ENCODE measurements at places on chromosomes 5 and 9.

DNA sequence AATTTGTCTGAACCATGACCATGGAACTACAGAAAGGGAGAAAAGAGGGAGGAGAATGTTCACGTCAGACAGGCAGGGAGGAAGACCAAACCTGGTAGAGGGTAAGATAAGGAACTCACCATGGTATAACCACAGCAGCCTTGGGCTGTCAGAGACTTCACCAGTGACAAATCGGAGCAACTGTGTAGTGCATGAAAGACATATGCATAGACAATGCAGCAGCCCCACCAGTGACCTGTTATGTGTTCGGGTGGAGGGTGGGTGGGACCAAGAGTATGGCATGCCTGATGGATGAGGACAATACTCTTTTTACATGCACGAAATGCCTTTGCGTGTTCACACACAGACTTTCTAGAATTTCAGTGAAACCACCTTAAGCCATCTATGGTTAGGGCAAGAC lies 221.8 kb upstream of the RASEF start:
- DNase-seq = no peak

- no peak for DNase-seq
Measured at GRCh38 chr5:179128976-179129375, 68.8 kb downstream of the ZNF354C start.

DNA sequence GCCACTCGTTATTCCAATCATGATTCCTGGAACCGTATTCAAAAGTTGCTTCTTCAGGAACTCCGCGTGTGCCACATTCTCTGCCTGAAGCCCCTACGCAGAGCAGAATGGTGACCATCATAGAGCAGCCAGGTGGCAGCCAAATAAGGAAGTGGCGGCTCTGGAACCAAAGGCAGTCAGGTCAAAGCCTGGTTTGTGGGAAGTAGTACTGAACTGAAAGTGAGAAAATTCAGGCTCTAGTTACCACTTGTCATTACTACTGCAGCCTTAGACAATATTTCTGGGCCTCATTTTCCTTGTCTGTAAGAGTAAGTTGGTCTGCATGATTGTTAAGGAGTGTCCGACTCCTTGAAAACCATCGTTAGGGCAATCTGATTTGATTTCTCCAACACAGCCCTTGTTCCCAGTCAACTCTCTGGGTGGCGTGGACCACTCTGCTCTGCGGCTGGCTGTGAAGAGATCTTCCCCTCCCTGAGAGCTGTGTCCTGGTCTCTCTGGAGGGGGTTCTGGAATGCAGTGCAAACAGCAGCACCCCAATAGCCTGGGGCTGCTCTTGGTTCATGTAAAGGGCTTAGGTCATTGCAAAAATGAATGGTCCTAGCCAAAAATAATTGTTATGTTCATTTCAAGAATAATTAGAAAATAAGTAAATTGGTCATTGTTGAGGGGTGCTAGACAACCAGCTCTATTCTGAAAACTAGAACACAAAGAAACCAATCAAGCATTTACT lies 102.4 kb downstream of the MED27 start:
- DNase-seq = no peak

DNA sequence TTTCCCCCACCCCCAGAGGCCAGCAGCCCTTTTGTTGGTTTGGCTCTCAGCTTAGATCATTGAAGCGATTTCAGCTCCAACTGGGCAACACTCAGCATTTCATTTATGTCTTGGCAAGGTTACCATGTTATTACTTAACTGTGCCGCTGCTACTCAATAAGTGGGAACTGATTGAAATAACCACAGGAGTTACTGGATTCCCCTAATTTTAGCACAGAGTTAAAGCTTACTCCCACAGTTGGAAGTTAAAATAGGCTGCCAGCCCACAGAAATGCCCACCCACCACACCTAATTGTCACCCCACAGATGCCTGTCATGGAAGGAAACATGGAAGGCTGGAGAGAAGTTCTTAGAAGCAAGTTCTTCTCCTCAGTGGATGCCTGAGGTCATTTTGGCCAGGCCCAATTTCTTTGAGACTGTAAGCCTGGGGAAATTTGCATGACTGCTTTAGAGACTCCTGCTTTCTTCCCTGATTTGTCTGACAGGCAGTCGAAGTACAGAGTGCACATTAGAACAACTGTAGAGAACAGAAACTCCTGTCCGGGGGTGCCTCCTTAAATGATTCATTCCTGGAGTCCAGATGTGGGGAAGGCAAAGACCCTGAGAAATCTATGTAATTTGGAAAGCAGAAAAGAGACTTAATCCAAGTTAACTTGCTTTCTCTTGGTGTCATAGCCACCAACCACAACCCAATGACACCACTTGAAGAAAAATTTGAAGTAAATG lies 370.0 kb downstream of the ZSWIM6 start:
- DNase-seq = no peak

GRCh38 chr5:141874262-141874964 lies 3.8 kb downstream of the PCDH1 start:
- DNase-seq = no peak

GRCh38 chr5:127083711-127084110 lies 10.4 kb upstream of the C5orf63 start:
- no peak for DNase-seq

- DNase-seq = no peak
Measured at GRCh38 chr5:115284021-115284420, 12.4 kb downstream of the CCDC112 start.

GRCh38 chr5:180472269-180472668 lies 21.9 kb upstream of the CNOT6 start:
- DNase-seq = no peak

- no peak for DNase-seq
Measured at GRCh38 chr5:88298425-88298824, 29.8 kb upstream of the TMEM161B start.

GRCh38 chr5:10734037-10734709 lies 26.9 kb downstream of the DAP start:
- no peak for DNase-seq

DNA sequence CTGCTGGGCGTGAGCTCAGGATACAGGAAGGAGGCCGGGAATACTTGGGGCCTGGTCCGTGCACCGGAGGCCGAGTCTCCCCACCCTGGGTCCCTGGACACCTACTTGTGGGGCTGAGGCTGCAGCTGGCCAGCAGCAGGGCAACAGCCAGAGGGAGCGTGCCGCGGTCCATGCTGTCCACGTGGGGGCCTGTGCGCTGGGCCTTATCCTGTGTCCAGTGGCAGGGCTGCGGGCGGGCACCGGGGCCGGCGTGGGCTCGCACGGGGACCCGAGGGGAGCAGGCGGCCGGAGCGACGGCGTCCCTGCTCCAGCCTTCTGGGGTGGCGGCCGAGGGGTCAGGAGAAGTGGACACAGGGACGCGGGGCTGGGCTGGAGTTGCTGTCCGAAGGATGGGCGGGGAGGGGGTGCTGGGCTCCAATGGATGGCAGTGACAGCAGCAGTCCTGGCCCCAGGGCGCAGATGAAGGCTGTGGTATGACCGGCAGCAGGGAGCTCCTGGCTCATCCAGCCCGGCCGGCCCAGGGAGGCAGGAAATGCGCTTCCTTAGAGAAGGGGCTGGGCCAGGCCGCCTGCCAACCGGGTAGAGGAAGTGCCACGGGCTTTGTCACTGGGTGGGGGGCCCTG lies at the start of gene ENG:
ENG (minus strand) TSS at position 475 of the 623 bp plus-strand sequence; CDS start at position 172, 303 bp downstream.
- DNase-seq = no peak

- no peak for DNase-seq
Measured at GRCh38 chr5:51977014-51977413, 593.8 kb downstream of the ISL1 start.

- DNase-seq = no peak
Measured at GRCh38 chr9:97907046-97907445, 15.3 kb downstream of the TRMO start.

All from omental fat pad (tissue), 4 donors.